CD8-positive, alpha-beta T cell (primary cell): ENCODE measurements at places on chromosomes 2 and 18.
A peak's percentile ranks its signal among the peaks of the same experiment; 100 is the strongest.

GRCh38 chr2:150234787-150235446 lies 252.6 kb downstream of the RND3 start:
- no peak for DNase-seq

GRCh38 chr2:113795405-113795920 lies 39.0 kb upstream of the SLC35F5 start:
- DNase-seq, result no peak

DNA sequence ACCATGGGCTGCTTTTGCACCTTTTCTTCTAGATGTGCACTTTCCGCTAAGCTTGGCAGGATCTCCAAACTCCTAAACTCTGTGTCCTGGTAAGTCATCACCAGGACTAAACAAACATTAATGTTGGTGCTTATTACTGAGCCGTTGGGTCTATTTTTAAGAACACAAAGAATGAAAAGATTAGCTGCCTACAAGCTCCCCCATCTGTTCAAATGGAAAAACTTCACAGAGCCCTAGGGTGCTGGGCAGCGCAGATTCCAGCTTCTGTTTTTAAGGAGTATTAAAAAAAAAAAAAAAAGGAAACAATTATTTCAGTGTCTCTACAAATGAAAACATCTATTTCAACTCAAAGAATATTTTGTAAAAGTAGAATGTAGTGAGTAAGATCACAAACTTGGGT lies 97.8 kb upstream of the AQP4 start:
- DNase-seq, result no peak

DNA sequence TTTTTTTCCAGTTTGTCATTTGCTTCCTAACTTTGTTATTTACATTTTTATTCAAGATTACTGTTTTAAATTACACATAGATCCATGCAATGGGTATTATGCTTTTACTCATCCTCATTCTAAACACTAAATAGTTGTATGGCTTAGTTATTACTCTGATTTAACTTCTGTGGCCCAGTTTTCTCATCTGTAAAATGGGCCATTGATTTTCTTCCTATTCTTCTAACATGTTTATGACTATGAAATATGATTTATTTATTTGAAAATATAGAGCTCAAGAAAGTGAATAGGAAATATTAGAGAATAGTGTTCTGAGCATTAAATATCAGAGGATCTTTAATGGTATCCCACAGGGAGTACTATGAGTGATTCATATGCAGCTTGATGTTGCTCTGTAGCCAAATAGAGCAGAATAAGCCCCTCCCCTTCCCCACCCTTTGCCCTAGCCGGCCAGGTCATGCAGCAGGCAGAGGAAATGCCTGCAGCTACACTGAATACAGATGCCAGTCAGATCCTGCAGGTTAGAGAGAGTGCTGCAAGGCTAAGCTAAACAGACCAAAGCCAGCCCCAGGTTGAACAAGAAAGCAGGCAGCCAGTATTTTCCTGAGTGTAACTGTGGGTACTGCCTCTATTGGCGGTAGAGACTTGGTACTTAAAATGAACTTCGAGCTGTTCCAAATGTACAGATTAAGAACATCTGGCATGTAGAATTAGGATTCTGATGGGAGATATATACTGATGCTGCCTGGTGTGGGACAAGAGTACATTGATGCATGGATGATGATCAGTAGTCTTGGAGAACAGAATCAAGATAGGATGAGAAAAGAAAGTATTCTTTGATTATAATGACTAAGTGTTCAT lies 11.7 kb upstream of the ACYP2 start:
- DNase-seq, result peak; percentile 14

DNA sequence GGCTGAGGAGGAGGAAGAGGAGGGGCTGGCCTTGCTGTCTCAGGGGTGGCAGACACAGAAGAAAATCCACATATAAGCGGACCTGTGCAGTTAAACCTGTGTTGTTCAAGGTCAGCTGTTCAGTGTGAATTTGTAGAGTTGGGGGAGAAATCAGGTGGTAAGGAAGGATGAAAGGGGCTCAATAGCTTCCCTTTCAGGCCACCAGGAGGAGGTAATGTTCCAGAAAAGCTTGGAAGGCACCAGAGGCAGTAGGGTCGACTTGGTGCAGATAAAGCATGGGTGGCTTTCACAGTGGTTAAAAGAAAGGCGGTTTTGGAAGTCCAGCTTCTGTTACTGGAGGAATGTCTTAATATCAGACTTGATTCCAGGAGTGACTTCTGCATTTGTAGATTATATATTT lies 167.4 kb downstream of the THSD7B start:
- DNase-seq, result no peak

- no peak for DNase-seq
Measured at GRCh38 chr2:162677476-162677875, 161.1 kb downstream of the KCNH7 start.

DNA sequence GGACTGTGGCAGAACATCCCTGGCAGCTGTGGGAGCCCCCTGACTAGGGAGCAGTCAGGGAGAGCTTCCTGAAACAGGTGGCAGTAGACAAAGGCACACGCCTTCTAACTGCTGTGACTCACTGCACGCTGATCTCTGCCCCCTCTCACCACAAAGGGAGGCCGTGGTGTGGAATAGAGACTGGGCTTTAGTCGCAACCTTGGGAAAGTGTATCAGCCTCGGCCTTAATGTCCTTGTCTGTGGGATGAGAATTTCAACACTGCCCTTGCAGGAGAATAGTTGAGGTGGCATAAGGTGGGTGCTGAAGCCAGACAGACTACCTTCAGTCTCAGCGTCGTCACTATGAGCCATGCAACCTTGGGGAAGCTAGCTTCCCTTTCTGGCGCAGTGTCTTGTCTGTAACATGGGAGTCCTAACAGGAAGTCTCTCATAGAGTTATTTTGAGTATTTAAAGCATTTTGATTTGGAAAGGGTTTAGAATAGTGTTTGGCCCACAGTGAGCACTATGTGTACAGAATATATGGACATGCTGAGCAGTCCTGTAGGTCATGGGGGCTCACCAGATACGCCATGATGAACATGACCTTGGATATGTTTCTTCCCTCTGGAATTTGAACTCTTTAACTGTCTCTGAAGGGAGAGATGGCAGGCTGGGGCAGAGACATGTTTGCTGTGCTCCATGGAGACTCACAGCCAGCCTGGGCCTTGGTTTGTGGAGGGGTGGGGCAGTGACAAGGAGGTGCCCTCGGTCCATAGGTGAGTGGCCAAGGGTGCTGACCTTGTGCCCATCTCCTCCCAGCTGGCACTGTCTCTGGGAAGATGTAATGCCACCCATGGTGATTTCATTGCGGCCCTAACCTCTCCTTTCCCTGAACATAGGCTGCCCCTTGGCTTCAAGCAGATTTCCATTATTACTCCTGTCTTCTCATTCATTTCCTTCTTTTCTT lies 29.5 kb upstream of the SMAD7 start:
- no peak for DNase-seq

- no peak for DNase-seq
Measured at GRCh38 chr2:224893848-224894247, 148.4 kb downstream of the DOCK10 start.

DNA sequence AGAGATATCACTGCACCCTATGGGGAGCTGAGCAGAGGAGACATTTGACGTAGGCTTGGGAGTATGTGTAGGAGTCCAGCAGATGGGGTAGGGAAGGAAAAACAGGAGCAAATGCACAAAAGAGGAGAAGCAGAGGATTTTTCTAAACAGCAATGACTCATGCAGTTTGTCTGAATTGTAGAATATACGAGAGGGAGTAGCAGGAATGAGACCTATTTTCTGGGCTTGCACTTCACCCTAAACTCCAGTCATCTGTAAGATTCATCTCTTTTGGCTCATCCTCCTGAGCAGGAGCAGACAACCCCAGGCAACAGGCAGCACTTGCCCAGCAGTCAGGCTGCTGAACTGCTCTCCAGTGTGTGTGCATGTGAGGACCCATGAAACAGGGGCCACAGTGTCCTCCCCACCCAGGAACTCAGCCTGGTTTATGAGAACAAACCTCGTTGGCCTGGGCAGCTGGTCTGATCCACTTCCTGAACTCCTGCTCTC lies 100.2 kb upstream of the CDC42EP3 start:
- no peak for DNase-seq

DNA sequence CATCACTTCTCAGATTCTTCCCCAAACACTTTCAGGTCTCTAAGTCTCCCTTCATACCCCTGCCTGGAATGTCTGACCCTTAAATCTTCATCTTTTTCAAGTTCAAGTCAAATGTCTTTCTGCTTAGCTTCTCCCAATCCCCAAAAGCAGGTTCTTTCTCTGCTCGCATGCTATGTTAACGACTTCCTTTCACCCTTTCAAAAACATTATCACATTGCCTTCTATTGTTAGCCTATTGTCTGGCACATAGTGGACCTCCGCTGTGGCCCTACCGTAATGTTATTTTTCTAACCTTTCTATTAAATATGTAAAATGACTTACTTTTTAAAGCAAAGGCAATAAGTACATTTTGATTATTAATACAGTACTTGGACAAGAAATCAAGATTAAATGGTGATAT lies 2.2 kb downstream of the CDKL4 start:
- no peak for DNase-seq

- peak; percentile 23 for DNase-seq
Measured at GRCh38 chr2:227482638-227483340, 10.8 kb downstream of the AGFG1 start.

DNA sequence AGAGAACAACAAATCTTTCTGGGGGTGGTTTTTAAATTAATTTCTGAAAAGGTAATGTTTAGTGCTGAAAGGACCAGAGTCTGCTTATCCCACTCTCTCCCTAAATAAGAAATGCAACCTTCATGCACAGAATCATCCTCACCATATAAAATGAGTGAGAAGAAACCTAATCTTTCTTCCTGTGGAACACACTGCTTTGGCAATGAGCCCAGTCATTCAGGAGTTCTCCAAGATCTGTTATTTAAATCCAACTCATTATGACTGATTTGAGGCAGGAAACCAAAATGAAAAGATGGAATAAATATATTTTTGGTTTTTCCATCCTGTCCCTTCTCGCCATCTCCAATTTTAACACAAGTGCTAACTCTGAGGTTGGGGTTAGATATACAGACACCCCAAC lies 228.3 kb downstream of the SRBD1 start:
- DNase-seq, result no peak
